IMR-90 (cell line): ENCODE measurements at places on chromosomes 7 and 10.
A peak's percentile ranks its signal among the peaks of the same experiment; 100 is the strongest.

GRCh38 chr10:123643315-123643714 lies 22.8 kb upstream of the GPR26 start:
- no peak for DNase-seq

- no peak for DNase-seq
Observed at GRCh38 chr7:151009327-151010036, 14.8 kb downstream of the ATG9B start.

DNA sequence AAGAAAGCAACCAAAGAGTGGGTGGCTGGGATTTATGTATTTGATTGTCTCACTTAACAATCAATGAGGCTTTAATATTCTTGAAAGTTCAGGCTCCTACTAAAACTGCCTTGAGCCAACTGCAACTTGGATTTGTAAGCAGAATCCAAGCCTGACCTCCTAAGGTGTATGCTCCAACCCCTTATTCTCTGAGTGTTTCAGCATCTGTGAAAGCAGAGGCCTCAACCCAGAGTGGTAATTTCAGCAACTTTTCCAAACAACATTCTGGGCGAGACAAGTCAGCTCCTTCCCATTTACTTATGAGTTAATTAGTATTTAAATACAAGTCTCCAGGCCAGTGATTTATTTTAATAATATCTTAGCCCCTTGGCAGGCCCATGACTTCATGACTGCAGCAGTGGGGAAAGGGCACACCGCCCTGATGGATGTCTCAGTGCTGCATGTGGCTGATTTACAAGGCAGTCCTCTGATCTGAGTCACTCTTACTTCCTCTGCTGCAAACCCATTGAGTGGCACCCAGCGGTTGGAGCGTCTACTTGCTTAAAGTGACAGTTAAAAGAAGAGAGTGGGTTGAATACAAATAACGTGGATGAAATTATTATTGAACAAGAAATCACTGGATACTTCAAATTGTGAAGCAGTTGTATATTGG lies 209.1 kb downstream of the TRIL start:
- DNase-seq = peak; percentile 71

DNA sequence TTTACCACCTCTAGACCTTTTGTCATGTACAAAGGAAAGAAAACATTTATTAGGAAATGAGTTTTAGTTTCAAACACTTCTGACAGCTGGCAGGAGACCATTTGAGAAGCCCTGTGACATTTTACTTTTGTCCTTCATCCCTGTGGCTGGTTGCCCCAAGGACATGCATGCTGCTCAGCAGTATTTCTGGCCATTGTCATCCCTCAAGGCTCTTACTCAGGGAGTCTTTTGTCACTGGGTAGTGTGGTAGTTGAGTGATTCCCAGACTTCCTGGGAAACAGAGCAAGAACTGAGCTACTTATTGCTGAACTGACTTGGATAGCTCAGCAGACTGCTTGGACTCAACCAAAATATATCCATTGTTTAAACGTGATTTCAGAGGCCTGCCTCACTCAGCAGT lies 142.8 kb downstream of the LRRC4 start:
- no peak for DNase-seq

DNA sequence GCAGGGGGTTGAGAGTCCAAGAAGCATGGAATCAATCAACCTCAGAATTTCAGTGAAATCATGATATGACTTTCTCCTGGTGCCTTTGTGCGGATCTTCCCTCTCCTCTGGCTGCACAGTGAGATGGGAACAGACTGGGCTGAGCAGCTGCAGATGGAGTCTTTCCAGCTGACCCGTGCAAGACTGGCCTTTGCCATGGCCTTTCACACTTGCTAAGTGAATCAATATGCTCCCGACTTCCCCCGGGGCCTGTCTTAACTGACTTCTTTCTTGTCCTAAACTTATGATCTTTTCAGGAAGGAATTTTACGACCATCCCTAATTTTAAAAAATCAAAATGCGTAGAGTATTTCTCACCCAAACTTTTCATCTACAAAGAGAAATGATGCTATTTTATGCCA lies 469.9 kb downstream of the GALNT17 start:
- no peak for DNase-seq

DNA sequence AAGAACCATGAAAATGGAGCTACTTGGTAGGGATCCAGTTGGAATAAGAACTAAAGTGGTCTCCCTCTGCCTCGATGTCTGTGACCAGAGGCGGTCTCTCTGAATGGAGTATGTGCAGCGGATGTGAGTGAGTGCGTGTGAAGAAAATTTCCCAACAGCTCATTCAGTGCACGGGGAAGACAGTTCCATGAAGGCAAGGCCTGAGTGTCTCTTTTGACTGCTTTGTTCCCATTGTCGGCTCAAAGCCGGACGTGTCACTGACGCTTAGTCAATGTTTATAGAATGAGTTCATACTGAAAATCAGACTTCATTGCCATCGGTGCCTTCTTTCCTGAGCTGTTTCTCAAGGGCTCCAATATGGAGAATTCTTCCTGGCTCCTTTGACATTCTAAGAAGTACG lies 55.3 kb upstream of the GRB10 start:
- peak; percentile 89 for DNase-seq

GRCh38 chr7:123692471-123692877 lies 36.8 kb downstream of the LMOD2 start:
- no peak for DNase-seq

GRCh38 chr7:1458683-1459511 lies at the start of gene MICALL2:
TSS of gene MICALL2 (minus strand) at chr7:1459470. CDS start at chr7:1459326, 144 bp downstream.
- DNase-seq = peak; percentile 85

GRCh38 chr10:123926401-123927264 lies 35.0 kb upstream of the CPXM2 start:
- peak; percentile 1 for DNase-seq

GRCh38 chr10:123551259-123551658 lies 114.9 kb upstream of the GPR26 start:
- DNase-seq = no peak

DNA sequence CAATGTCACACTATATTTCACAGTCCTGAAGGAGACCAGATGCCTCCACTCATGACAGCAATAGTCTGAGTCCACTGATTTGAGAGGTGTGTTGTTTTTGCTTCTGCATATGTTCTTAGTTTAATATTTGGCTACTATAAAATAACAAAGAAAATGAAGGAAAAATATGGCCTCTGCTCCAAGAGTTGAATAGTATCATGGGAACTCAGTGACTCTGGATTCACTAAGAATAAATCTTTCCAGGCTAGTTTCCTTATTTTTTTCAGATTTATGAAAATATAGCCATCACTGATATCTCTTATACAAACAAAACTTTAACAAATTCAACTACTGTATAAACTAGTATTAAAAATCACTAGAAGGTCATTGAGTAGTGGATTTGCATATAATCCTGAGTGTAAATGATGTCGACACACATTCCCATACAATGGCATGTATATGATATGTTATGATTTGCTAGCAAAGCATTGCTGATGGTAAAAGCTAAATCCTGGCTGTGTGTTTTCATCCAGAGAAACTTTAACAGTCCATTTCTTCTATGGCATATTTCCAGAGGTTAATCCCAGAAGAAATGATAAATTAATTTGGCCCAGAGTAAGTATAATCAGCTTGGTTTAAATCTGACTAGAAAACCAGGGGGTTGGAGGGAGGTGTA lies 66.0 kb upstream of the VIPR2 start:
- no peak for DNase-seq

DNA sequence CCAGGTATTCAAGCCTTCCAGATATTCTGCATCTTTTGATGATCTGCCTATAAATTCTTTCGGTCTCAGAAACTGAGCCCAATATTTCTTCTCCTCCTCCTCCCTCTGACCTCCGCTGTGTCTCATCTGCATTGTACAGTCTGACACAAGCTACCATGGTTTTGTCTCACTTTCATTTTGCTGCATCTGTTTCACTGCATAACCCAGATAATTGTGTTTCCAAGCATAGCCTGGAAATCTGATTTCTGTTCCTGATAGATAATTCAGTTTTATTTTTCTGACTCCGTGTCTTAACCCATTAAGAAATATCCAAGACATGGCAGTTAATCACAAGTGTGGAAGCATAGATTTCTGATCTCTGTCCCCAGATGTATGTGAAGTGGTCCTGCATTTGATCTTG lies 374.2 kb upstream of the SEMA3A start:
- no peak for DNase-seq

DNA sequence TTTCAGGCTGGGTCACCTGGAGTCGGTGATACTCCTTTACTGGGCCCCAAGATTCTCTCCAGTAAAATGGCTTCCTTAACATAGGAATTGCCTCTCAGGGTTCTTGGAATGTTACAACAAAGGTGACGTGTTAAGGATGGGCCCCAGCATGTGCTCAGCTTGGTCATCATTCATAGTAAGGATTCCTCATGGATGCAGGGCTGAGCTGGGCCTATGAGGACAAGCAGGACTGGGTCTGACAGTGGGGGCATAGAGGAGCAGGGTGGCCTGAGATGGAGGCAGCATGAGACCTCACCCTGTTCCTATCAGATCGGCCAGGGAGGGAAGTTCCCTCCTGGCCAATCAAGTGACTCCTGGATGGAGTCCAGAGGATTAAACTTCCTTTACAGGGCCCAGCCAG lies 12.8 kb upstream of the MBL2 start:
- no peak for DNase-seq

DNA sequence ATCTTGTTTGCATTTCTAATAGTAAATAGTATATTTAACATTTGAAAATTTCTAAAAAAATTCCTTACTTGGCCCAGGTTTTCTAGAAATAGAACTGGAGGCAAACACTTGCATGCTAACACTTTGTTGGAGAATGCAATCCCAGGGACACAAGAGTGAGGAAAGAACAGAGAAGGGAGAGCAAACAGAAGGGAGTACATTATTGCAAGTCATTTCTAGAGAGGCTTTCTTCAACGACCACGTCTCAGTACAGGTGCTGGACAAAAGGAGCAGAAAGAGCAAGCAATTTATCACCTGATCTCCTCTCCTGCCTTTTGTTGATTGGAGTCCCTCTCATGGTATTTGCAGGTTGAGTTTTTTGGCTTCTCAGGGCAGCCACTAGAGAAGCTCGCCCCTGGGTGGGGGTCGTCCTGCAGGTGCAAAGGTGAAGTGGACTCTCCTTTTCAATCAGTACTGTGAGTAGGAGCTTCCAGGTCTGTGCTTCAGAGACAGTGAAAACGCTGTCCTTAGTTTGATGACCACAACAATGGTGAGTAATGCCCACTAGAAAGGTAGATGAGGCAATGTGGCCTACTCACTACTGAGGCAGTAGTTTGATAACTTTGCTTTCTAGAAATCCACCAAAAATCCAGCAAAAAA lies 5.2 kb downstream of the CPED1 start:
- DNase-seq = peak; percentile 56

DNA sequence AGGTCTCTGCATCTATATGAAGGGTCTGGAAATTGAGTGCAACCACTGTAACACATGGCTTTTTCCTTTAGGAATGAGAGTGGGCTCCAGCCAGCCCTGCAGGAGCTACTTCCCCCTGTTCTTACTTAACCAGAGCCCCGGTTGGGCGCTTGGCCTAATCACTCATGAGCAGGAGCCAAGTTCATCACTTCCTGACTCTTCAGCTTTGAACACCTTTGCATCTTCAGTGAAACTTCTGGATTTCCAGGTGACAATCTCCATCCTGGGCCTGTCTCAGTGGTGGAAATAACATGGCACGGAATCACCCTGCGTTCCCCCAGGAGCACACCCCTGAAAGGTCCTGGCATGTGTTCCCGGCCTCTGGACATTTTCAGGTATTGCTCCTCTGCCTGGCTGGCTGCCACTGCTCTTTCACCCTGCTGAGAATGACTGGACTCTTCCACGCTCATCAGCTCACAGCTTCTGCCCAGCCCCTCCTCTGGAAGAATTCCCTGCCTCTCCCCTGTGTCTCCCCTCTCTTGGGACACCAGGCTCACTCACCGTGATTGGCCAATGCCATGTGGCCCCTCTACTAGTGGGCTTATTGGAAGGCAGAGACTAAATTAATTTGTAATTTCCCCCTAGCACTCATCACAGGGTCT lies 229.1 kb upstream of the GRB10 start:
- no peak for DNase-seq

GRCh38 chr10:77818378-77818777 lies 108.2 kb downstream of the DLG5 start:
- DNase-seq = no peak

- peak; percentile 10 for DNase-seq
Observed at GRCh38 chr10:25026463-25026862, 10.1 kb downstream of the THNSL1 start.

DNA sequence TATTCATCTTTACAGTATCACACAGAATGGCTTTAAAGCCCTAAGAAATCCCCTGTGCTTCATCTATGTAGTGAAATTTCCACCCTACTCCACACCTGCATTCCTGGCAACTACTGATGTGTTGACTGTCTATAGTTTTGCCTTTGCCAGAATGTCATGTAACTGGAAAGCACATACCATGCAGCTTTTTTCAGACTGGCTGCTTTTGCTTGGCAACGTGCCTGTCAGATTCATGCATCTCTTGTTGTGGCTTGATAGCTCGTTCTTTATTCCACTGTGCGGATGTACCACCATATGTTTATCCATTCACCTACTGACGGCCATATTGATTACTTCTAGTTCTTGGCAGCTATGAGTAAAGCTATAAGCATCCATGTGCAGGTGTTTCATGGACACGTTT lies 30.6 kb downstream of the RBM17 start:
- no peak for DNase-seq

DNA sequence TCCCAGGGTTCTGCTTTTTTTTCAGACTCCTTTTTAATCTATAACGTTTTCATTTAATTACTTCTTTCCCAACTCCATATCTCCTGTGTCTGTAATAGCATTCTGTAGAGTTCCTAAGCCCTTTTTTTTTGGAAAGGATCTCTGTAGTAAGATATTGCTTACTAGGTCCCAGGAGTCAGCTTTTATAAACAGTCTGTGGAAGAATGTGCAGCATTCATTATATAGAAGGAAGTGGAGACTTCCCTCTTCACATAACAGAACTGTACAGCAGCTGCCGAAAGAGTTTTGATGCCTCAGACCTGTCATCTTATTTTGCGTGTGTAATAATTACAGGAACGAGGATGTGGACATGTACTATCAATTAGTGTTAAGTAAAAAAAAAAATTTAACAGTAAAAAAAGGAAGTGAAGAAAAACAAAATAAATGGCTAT lies 7.4 kb upstream of the STEAP4 start:
- DNase-seq = no peak

- no peak for DNase-seq
Observed at GRCh38 chr7:45649560-45650346, 75.6 kb downstream of the ADCY1 start.

- no peak for DNase-seq
Observed at GRCh38 chr7:39217783-39218182, 240.1 kb downstream of the POU6F2 start.

- DNase-seq = no peak
Observed at GRCh38 chr10:99852481-99853213, 70.2 kb downstream of the ABCC2 start.

- DNase-seq = peak; percentile 89
Observed at GRCh38 chr10:93746844-93747284, 10.9 kb upstream of the LGI1 start.
